BE2C (cell line): ENCODE measurements at places on chromosomes 2 and 18.

DNA sequence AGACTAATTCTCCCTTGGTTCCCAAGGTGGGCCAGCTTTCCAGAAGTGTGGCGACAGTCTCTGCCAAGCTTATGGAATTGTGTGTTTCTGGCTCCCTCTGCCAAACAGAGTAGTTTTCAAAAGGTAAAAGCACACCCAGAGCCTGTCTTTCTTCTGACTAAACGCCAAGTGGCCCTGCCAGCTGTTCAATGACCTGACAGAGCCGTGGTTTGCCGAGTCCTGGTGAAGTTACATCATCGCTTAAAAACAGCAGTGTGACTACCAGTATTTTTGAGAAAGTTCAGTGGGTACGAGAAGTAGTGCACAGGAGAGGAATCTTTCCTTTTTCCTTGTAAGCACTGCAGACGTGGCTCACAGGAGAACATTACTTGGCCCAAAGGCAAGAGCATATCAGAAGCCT lies 1.9 kb downstream of the PER2 start:
- DNase-seq: no peak

DNA sequence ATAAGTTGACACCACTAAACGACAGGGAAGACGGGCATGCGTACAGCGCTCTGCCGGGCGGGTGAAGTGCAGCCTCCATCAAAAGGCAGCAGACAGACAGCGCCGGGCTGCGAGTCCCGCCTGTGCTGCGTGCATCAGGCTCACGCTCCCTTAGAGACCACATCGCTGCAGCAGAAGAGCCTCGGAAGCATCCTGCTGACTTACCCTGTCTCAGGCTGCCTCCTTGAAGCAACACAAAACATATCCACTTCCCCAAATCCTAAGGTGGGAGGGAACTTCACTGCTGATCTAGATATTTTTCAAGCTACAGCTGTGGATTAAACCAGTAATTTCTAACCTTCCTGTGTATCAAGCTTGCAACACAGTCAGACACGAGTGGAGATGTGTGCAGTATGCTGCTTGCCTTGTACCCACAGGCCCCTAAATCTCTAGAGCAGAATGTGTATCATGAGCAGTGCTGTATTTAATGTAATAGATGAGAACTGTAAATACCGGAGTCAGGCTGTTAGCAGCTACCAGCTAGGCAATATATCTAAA lies 6.4 kb downstream of the MYT1L start:
- DNase-seq: peak; percentile 74

- no peak for DNase-seq
These were observed 230.9 kb downstream of the RBM43 start for GRCh38 chr2:151030663-151031230.

GRCh38 chr2:172462373-172462848 lies 35.0 kb downstream of the ITGA6 start:
- no peak for DNase-seq

DNA sequence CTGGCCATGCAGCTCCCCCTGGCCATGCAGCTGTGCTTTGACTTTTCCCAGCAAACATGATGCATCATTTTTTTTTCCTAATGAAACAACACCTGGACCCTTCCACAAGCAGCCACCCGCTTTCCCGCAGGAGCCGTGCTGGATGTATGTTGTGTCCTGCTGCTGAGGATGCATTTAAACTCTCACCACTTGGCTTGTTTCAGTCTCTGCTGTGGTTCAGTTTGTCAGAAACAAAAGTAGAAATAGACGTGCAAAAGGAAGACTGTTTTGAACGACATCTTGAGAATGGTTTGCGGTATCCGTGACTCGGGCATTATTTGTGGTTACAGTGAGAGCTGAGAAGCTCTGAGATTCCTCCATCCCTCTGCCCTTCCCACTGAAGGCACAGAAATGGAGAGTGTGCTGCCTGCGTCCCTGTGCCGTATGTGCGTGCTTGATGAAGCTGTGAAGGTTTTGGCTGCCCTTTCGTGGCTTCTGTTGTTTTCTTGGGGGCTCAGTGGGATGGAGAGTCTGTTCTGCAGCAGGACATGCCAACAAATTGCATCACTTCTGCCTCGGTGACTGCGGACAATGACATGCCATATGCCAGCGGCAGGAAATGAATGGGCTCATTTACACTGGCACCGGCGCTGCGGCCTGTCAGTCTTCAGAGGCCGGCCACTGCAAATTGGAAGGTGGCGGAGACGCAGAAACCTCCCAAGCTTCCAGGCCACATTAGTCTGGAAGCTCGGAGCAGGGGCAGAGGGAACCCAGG lies 417.7 kb upstream of the SALL3 start:
- DNase-seq: no peak

DNA sequence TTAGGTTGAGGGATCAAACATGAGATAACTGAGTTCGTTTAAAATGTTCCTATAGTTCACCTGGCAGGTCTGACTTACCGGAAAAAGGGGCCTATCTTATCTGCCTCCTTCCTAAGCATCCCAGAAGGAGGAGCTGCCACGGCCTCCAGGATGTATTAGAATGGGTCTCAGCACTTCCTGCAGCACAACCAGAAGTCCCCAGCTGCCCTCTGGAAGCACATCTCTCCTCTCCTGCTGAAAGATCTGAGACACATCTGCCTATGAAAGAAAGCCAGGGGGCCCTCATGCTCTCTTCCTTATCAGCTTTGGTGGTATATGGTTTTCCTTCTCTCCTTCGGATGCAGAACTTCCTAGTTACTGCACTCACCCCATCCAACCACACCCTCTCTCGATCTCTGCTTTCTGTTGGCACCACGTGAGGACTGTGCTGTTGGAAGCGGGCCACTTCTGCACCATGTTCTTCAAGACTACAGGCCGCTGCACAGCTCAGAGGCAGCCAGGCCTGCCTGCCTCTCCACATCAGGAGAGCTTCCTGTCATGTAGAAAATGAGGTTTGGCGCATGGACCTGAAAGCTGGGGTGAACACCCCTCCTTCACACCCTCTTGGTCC lies 6.5 kb downstream of the IGFBP5 start:
- peak; percentile 58 for DNase-seq
